ENCODE measurements at places on chromosomes 6 and 20.
A peak's percentile ranks its signal among the peaks of the same experiment; 100 is the strongest.

GRCh38 chr6:151475653-151476523 lies 17.9 kb upstream of the CCDC170 start:
- DNase-seq, result peak; percentile 6

DNA sequence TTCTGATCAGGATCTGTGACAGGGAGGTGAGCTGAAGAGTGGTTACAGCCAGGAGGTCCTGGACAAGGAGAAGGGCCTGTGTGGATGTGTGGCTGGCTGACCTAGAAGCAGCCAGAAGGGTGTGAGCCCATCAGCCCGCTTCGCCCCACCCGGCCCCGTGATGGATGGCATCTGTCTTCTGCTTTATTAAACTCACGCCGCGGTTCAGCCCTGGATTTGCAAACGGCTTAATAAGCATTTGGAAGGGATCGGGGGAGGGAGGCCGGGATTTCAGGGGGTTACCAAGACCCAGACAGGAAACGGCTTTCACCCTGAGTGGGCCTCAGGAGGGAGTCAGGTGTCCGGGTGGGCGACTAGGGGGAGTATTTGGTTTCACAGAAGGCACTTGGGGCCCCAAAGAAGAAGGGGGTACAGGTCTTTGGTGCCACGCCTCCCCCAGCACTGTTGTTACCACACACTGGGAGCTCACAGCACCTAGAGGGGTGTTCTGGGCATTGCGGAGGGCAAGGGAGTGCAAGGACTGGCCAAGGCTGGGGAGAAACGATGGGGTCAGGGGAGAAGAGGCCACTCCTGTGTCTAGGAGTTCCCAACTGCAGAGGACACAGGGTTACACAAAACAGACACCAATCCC lies 53.8 kb upstream of the FOXP4 start:
- DNase-seq, result no peak

- DNase-seq, result no peak
Observed at GRCh38 chr6:107361753-107362604, 97.4 kb downstream of the PDSS2 start.

- DNase-seq, result no peak
Observed at GRCh38 chr6:138724015-138724414, 49.6 kb upstream of the CCDC28A start.

GRCh38 chr20:32577657-32578056 lies 7.5 kb downstream of the NOL4L start:
- DNase-seq, result no peak

DNA sequence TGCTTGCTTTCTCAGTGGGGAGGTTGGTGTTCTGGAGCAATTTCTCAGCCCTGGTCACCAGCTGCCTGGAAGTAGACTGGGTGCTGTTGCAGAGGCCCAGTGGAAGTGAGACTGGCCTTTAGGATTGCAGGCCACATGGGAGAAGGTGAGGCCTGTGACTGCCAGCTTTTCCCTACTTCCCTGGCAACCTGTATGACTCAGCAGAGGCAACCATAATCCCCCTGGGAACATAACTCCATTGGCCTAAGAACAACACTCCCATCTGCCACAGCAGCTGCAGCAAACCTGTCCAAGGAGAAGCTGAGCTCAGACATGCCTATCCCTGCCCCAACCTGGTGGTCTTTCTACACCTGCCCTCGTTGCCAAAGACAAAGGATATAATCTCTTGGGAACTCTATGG lies 473.5 kb upstream of the SPTLC3 start:
- DNase-seq, result no peak

DNA sequence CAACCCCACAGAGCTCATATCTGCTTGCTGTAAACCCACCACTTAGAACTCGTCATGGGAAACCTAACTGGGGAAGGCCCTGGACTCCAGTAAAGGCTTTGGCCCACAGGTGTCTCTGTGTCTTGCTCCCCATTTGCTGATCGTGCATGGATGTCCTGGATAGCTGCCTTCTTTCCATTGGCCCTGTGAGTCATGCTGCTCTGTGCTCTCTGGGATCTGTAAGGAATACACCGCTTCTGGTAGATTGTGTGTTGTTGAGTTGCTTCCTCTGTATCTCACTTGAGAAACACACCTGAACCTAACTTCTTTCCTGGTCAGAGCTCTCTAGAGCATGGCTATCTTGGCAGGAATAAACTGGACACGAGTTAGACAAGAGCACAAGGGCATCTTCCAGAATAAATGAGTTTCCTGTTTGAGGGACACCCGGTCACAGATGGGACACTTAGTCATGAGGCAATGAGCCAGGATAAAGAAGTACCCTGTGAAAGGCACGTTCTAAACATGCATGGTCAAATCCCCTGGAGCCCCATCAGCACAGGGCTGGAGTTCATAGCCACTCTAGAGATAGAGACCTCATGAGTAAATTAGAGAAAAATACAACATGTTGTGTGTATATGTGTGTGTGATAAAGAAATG lies 99.6 kb upstream of the TMEM170B start:
- no peak for DNase-seq

- DNase-seq, result no peak
Observed at GRCh38 chr20:5471368-5471767, 154.6 kb upstream of the PROKR2 start.

DNA sequence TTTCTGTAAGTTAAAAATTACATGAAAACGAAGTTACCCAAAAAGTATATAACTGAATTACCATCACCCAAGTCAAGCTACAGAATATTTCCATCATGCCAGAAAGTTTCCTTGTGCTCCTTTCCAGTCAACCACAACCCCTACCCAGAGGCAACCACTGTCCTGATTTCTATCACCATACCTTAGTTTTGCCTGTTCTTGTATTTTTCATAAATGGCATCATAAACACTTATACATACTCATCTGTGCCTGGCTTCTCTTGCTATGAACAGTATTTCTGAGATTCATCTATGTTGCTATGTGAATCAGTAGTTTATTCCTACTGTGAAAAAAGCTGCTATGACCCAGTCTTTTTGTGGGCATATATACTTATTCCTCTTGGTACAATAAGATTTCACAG lies 7.4 kb downstream of the FKBP5 start:
- no peak for DNase-seq

DNA sequence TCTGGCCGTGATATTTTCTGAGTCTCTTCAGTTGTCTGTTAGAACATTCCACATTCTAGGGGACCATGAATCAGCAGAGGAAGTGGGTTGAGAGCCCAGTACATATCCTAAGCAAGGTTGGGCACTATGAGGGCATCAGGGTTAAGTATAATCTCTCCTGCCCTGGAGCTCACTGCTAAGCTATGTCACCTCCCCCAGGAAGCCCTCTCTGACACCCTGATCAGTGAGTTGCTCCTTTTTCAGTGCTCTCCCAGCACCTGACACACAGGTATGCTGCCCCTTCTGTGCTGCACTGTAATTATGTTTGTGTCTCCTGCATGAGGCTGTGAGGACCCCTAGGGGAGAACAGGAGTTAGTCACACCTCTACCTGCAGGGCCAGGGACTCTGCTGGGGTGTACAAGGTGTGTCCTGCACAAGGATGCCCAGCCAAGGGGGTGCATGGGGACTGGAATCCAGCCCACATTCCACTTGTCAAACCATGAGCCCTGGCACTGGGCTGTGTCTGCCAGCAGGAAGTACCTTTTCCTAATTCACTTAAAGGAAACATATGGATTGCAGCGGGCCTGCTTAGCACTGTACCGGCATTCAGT lies 3.9 kb downstream of the RAB44 start:
- DNase-seq, result no peak

DNA sequence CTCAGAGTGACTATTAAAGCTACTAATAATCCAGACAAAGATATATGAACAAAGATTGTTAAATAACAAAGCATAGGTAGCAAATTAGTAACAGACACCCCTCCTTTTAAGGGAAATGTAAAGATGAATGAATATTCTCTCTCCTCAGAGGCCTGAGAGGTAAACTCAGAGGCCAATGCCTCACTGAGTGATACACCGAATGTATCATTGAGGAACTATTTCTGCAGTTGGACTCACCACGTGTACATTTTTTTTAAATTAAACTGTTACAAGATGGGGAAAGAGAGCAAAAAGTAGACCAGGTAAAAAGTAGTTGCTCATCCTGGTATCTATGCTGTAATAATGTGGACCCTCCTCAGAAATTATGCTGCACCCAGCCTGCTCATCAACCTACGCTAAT lies 72.3 kb upstream of the IPCEF1 start:
- DNase-seq, result no peak
